Pancreas (tissue), 10 donors: ENCODE measurements at places on chromosomes 1 and 21. TPM values are rescaled to one million over a fixed set of nuclear protein-coding genes. Genes with fewer than 3 reads are reported as not detected.

- no peak for DNase-seq
Observed at GRCh38 chr1:232474826-232475225, 155.1 kb downstream of the SIPA1L2 start.

HAX1 gene
- 46.2 TPM for total RNA-seq

MIXL1 gene
- total RNA-seq = not detected

ZMYM4 gene
- total RNA-seq = 31.1 TPM

RPL22 gene
- 237 TPM for total RNA-seq

DNA sequence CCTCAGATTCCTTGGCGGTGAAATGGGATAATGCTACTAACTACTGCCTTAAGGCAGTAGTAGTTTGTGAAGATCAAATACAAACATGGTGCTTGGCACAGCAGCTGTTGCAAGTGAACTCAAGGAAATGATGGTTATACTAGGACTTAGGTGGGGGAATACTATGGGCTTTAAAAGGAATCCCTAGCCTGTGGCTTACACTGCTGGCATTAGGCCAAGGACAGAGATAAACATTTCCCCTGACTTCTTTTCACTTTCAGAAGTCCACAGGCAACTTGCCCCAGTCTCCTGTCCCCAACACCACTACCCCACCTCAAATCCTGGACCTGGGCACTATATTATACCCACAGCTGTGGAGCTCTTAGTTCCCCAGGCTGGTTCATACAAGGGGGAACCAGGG, 13.1 kb upstream of the VAMP4 start:
- DNase-seq = no peak

SPATA46 gene
- not detected for total RNA-seq

- no peak for DNase-seq
Observed at GRCh38 chr1:169309178-169310166, 58.1 kb downstream of the NME7 start.

DAB1 gene
- 0.79 TPM for total RNA-seq

AIM2 gene
- total RNA-seq = not detected

- no peak for DNase-seq
Observed at GRCh38 chr1:67100833-67101232, 33.9 kb downstream of the C1orf141 start.

FMO3 gene
- 1.8 TPM for total RNA-seq
